ENCODE measurements at places on chromosomes 2 and 18.

- peak; percentile 94 for DNase-seq
These were observed 157.8 kb upstream of the SLC1A4 start for GRCh38 chr2:64831134-64831976.

GRCh38 chr2:186980787-186981550 lies 132.0 kb upstream of the ZSWIM2 start:
- DNase-seq = no peak

- DNase-seq = no peak
These were observed at the start of gene DCDC2C for GRCh38 chr2:3703236-3703756. DCDC2C (plus strand) TSS chr2:3703575; CDS start chr2:3703752, 177 bp downstream.

DNA sequence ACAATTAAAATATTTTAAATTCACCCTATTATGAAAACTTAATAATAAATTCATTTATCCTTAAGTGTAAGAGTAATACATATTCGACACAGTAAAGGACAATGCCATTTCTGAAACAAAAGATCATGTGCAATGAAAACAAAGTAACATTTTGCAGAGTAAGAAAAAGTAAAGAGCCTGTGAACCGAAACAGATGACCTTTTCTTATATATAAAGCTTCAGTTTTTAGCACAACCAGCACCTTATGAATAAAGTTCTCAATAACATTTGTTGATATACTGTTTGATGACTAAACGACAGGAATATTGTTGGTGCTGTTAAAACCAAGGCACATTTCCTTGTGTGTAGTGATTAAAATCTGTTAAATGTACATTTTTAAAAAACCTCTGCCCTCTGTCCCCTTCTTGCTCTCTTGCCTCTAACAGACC lies 1.5 kb downstream of the PELI1 start:
- no peak for DNase-seq

GRCh38 chr2:106208874-106209273 lies 14.8 kb upstream of the UXS1 start:
- no peak for DNase-seq

DNA sequence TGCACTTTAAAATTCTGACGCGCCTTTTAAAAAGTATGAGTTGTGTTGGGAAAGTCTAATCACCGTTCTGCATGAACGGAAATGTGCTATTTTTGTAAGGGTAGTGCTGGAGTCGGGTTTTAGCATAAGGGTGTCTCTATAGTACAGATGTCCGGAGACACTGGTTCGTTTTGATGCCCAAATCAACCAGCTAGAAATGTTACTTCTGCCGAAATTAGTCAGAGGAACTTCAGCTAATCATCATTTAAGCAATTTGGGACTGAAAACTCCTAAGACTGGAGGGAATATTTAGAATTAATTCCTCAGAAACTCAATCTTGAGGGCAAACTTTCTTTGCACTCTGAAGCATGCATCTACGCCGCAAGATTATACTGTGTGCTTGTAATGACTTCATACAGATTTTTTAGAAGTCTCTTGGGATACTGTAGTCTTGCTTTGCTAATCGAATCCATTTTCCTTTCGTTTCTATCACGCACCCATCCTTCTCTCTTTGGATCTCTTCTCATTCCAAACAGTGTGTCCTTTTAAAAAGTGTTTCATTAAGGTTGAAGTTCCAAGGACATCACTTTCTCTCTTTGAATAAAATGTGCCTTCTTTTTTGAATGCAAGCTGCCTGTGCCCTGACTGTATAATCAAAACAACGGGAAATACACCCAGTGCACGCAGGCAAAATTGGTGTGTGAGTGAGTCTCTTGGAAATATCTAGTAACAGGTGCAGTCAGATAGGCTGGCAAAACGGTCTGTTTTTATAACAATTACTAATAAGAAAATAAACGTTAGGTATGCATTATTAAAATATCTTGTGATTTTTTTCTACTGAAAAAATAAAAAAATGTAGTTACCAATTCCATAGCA lies 270.9 kb upstream of the TCF4 start:
- no peak for DNase-seq

DNA sequence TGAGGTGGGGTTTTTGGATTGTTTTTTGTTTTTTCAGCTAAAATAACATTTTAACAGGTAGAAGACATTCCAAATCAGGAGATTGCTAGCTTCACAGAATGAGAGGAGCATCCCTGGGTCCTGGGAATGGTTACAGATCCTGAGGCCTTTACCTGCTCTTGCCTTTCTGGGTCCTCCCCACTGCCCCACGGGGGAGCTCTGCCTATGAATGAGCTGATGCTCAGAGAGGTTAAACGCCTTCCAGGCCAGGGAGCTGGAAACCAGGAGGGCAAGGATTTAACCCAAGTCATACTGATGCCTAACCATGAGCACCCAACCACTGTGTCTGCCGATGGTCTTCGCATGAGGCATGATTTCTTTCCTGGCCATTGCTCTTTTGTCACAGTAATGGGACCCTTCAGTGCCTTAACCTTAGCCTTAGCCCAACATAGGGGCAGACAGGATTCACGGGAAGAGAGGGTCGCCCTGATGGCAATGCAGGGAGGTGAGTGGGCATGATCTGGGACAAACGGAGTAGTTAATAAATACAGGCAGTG lies 16.1 kb downstream of the MOCOS start:
- DNase-seq = no peak

- peak; percentile 65 for DNase-seq
These were observed 514 bp downstream of the BCL2L11 start for GRCh38 chr2:111121028-111121827.

DNA sequence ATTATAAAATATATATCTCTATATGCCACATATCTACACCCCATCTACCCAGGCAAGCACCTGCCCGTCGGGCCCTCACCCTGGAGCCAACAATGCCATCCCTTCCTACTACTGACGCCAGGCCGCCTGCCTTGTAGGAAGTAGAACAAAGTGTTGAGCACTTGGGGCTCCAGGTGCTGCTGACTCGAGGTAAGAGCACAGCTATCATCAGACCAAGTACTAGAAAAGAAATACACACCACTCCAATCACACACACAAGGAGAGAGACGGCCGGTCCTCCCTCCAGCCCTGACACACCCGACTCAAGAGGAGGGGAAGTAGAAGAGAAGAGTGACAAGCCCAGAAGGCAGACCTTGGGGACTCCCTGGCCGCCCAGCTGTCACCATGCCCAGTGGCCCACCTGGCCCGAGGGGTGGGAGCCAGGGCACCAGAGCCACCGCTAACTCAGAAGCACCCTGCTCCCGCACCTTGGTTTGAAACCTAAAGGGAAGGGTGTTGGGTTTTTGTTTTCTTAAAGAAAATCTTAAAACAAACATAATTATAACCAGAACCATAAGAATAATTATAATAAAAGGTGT lies 64.0 kb upstream of the POMC start:
- no peak for DNase-seq

GRCh38 chr2:239919774-239920692 lies 105.1 kb downstream of the NDUFA10 start:
- DNase-seq = no peak

DNA sequence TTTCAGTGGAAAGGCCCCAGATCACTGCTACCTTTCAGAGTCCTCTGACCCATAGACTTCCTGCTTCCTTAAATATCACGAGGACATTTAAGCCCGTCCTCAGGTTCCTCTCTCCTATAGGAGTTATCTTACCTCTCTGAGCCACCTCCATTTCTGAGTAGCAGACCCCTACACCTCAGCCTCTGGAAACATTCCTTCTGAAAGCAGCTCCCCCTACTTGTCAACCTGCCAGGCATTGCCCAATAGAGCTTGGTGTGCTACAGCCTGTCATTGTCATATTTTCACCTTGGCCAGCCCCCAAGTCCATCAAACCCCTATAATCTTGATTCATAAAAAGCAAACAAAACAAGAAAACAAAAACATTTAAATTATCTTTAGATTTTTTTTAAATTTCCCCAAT lies 717.9 kb upstream of the SLC8A1 start:
- no peak for DNase-seq

- no peak for DNase-seq
These were observed 48.1 kb upstream of the GALR1 start for GRCh38 chr18:77201506-77201905.

DNA sequence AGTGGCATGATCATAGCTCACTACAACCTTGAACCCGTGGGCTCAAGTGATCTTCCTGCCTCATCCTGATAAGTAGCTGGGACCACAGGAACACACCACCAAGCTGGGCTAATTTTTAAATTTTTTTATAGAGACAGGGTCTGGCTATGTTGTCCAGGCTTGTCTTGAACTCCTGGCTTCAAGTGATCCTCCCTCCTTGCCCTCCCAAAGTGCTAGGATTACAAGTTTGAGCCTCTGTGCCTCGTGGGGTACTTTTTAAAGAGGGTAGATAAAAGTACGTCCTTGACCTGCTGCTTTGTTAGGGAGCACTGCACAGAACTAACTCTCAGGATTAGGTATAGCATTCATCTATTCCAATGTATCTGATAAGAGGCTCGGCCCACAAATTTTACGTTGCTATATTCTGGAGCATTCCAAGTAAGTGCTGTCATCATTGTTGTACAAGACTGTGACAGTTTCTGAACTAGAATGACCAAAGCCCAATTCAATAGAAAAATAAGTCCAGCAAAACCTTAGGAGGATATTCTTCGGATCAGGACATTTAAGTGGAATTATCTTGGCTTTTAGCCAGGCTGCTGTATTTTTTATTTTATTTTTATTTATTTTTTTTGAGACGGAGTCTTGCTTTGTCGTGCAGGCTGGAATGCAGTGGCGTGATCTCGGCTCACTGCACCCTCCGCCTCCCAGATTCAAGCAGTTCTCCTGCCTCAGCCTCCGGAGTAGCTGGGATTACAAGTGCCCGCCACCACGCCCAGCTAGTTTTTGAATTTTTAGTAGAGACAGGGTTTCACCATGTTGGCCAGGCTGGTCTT lies 4.1 kb downstream of the MTCL1 start:
- DNase-seq = no peak

DNA sequence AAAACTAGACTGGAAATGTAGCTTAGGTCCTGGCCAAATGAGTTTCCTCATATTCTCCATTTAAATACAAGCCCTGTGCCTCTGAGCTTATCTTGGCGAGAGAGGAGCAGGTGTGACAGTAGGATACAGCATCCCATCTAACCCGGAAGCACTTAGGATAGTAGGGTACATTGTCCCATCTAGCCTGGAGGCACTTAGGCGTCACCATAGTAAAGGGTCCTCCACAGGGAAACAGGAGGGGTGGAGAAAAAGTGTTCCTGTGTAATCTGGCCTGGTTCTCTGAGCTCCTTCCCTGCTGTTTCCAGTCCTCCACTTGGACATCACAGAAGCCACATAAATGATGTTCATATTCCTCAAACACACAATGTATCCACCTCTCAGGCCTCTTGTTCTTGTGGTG lies 301.4 kb downstream of the GALR1 start:
- DNase-seq = no peak

DNA sequence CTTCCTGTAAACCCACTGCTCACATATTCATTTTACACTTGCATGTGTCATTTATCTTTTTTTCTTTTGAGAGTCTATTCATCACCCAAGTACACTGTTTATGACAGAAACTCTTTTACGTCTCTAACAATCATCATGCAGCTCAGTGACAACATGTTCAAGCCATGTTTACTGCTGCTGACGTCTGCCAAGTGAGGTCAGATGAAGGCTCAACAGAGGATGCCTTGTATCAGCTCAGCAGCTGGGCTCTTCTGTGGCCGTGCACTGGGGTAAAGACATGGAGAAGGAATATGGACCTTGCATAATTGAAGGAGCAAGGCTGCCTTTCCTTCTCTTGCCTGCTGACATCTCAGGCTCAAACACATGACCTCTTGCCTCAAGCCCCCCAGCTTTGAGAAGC lies 99.6 kb downstream of the ADD2 start:
- DNase-seq = no peak

- no peak for DNase-seq
These were observed 101.5 kb downstream of the ZNF532 start for GRCh38 chr18:58966005-58966677.

DNA sequence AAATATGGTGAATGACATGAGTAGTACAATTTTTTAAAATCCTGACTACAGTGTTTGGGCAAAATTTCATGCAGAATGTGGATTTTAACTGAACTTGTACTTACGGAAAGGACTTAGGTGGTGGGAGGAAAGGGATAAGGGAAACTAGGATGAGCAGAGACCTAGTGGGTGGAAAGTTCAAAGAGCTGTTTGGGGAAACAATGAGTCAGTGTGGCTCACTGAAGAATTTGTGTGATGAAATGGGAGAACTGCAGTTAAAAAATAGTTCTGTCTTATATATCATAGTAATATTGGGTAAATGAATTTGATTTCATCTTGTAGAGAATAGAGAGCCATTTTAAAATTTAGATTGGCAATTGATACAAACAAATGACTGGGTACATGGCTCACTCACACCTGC lies 220.1 kb upstream of the CTAGE1 start:
- no peak for DNase-seq

DNA sequence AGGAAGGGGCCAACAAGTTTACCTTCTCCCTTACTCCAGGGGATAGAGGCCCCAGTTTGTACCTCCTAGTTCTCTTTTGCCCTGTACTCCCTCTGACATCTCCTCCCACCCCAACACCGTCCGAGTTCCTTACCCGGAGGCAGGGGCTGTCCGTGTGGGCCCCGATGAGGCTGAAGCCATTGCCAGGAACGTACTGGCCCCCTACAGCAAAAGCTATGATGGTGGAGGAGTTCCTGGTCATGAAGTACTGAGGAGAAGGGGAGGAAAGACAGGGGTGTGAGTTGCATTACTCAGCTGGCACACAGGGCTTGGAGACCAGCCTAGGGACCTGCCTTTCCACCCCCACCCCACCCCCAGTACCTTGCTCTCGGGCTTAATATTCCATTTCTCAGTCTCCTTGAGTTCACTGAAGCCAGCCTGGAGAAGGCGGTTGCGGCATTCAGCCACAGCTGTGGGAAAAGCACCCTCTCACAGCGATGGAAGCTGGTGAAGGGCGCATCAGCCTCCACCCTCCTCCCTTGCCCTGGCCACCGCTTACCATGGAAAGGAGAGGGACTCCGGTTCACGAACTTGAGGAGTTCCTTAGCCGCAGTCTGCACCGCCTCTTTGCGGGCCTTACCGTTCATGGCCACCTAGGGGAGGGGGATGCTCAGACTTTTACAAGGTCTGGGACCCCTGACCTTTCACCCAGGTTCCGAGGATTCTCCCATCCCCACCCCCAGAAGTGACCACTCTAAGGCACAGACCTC lies 1.0 kb downstream of the DNPEP start:
- DNase-seq = peak; percentile 23

- DNase-seq = peak; percentile 14
These were observed 15.3 kb downstream of the SH3RF3 start for GRCh38 chr2:109144271-109144670.

GRCh38 chr18:5986257-5986931 lies 91.1 kb upstream of the TMEM200C start:
- no peak for DNase-seq

GRCh38 chr2:73297586-73297985 lies 4.2 kb upstream of the EGR4 start:
- no peak for DNase-seq

- DNase-seq = no peak
These were observed 217.6 kb downstream of the CDH7 start for GRCh38 chr18:65968239-65969004.

DNA sequence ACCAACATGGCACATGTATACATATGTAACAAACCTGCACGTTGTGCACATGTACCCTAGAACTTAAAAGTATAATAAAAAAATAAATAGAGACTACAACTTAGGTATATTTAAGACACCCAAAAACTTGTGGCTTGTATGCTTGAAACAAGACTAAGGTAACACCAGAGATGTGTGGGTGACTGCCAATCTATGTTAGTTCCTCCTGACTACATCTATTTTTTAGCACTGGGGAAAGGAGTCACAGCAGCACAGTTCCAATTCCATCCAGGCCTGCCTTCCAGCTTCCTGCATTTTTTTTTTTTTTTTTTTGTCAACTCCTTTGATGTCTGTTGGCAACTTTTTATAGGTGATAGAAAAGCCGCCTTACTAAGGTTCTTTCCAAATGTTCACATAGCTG lies 18.2 kb downstream of the C2orf69 start:
- DNase-seq = no peak
